ENCODE measurements at places on chromosomes 5 and 9. TPM values are rescaled to one million over a fixed set of nuclear protein-coding genes. Genes with fewer than 3 reads are reported as not detected.

SLC25A2 gene
- total RNA-seq = not detected

ZNF658 gene
- 5.6 TPM for total RNA-seq

RNF208 gene
- 2.3 TPM for total RNA-seq

CER1 gene
- total RNA-seq = 0.48 TPM
